ENCODE measurements at places on chromosomes 3 and 15. TPM values are rescaled to one million over a fixed set of nuclear protein-coding genes. Genes with fewer than 3 reads are reported as not detected.

The ZBTB20 gene
- 18.2 TPM for total RNA-seq

The SLC6A6 gene
- total RNA-seq, result 49.4 TPM

The WWTR1 gene
- 31.5 TPM for total RNA-seq

The ADGRG7 gene
- not detected for total RNA-seq

- H3K27ac ChIP-seq, result no peak overlapping the region
- no peaks in the 10 kb centered on the region for H3K36me3 ChIP-seq
- H3K4me3 ChIP-seq, result no peak overlapping the region
Observed at GRCh38 chr3:23537101-23537551, 268.6 kb upstream of the UBE2E1 start.

GRCh38 chr15:59138243-59138642 is 33.3 kb downstream of the CCNB2 start:
- peaks cover 90% of the 10 kb centered on the region for H3K36me3 ChIP-seq

GRCh38 chr15:78207641-78208340 is 26.6 kb downstream of the ACSBG1 start:
- H3K27ac ChIP-seq, result no peak overlapping the region
- H3K27me3 ChIP-seq, result no peaks in the 10 kb centered on the region
- no peak overlapping the region for H3K4me3 ChIP-seq
- H3K36me3 ChIP-seq, result no peaks in the 10 kb centered on the region
